ENCODE measurements at places on chromosomes 1 and 21.

DNA sequence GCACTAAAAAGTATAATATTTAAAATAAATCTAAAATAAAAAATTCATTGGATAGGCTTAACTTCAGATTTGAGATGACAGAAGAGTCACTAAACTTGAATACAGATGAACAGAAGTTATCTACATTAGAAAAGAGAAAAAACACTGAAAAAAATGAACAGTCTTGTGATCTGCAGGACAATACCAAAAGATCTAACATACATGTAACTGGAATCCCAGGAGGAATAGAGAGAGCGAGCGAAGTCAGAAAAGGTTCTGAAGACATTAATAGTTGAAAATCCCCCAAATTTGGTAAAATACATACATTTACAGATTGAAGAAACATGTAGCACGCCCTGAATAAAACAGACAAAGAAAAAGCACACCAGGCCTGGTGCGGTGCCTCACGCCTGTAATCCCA is 21.2 kb downstream of the B3GALNT2 start:
- DNase-seq: no peak

- no peak for DNase-seq
These were observed 307.0 kb upstream of the NR5A2 start for GRCh38 chr1:199720496-199720895.

- DNase-seq: no peak
These were observed 127.6 kb downstream of the KCNK2 start for GRCh38 chr1:215210167-215210566.

DNA sequence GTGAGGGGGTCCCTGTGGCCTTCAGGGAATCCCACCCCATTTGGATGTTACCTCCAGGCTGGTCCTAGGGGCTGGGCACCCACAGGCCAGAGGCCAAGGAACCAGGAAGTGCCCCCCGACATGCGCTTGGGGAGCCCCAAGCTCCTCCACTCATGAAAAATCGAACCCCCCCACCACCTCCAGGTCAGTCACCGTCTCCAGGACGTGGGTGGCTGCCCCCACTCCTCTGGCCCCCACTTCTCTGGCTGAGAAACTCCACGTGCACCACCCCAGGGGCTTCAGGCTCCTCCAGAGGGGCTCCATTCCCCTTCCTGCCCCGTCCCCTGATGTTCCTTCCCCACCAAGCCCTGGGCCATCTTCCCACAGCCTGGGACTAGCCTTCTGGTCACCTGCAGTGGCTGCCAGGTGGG is 30.5 kb upstream of the POFUT2 start:
- no peak for DNase-seq

GRCh38 chr1:70169018-70169839 is 36.1 kb downstream of the LRRC40 start:
- no peak for DNase-seq

DNA sequence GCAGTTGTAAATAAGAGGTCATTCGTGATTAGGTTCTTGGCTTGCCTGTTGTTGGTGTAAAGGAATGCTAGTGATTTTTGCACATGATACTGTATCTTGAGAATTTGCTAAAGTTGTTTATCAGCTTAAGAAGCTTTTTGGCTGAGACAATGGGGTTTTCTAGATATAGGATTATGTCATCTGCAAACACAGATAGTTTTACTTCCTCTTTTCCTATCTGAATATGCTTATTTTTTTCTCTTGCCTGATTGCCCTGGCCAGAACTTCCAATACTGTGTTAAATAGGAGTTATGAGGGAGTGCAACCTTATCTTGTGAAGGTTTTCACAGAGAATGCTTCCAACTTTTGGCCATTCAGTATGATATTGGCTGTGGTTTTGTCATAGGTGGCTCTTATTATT is 576.1 kb upstream of the RGS18 start:
- no peak for DNase-seq

GRCh38 chr1:227604446-227604845 is 41.1 kb downstream of the ZNF678 start:
- DNase-seq: no peak

DNA sequence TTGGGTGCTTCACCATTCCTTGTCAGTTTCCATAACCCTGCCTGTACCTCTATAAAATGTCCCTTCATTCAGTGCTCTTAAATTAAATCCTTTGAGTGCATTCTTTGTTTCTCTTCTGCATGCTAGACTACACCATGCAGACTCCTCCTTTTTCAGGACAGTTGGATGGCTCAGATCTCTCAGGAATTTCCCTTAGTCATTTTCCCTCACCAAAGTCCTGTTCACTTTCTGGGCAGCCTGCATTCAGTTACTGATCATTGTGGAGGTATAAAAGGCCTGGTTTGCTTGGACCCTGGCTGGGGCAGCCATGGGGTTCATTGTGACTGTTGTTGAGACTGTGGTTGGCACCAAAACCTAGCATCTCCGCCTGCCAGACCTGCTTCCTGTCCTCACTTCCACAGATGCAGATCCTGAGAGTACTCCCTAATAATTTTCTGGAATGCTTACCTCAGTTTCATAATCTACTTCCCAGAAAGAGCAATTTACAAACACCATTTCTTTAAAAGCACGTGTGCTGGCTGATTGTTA is 88.4 kb downstream of the PDE4B start:
- DNase-seq: no peak

- no peak for DNase-seq
These were observed 175.7 kb downstream of the FASLG start for GRCh38 chr1:172834609-172835008.

DNA sequence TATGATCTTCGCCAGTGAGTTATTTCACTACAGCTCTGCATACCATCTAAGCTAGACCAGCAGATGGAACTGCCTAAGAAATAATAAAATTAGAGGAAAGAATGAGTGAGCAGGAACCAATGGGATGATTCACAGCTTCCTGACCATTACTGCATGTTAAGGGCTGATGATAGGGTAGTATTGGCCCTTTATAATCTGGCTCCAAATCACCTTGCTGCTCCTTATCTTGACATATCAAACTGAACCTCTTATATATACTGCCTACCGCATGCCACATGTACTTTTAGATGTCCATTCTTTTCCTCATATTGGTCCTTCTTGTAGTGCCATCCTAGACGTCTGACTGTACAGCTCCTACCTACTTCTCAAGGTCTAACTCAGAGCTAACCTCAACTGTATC is 524.4 kb downstream of the DPYD start:
- DNase-seq: no peak

DNA sequence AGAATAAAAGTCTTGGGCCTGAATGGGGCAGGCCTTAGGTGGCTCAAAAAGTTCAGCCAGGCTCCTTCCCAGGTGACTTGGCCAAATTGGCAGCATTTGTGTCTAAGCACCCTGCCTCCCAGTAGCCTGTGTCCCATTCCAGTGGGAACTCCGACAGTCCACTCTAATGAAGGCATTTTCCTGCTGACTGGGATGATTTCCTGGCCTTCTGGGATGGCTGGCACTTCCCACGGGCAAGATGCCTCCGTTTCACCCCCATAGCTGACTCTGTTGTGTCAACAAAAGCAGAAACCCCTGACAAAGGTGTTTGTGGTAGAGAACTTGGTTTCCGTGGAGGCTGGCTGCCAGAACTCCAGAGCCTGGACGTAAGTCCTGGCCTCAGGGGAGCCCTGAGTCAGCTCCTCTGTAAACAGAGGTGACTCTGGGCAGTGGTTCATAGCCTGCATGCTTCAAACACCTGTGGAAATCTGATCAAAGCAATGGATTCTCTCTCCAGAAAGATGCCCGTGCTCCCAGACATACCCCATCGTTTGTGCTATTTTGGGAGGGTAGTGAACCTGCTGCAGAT is 36.6 kb downstream of the WNT3A start:
- DNase-seq: no peak

DNA sequence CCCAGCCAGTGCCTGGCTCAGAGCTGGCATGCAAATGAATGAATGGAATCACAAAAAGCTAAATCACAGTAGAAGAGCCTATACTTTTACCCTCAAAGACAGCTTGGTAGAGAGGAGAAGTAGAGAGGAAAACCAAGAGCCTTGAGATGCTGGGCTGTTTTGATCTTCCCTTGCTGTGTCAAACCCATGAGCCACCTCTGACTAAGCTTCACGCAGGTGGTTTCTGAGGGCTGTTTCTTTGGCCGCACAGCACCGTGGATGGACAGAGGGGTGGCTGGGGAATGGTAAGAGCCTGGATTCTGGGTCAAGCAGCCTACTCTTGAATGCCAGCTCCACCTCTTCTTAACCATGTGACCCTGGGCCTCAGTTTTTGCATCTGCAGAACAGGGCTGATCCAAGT is 18.6 kb downstream of the ABCG1 start:
- no peak for DNase-seq

DNA sequence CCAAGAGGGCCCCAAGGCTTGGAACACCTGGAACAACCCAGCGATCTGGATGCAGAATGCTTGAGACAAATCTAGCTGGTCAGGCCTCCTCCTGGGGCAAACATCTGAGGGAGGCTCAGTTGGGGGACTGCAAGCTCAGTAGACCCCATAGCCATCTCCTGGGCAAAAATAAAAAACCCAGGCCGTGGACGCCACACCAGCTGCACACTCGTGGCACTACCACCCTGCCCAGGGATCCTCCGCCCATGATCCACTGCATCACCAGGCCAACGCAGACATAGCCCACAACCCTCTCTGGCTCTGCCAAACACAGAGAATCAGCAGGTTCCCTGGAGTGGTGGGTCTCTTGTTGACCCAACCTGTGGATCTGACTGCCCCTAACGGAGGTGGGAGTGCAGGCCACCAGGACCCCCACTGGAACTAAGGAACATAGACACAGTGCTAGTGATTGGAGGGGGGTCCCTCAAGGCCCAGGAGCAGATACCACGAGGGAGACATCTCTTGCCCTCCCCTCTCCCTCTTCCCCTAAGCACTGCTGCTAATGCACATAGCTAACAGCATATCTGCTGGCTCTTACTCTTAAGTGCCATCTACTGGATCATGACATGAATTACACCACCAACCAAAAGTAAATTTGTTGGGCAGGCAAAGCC is 147.2 kb downstream of the CHD1L start:
- no peak for DNase-seq

DNA sequence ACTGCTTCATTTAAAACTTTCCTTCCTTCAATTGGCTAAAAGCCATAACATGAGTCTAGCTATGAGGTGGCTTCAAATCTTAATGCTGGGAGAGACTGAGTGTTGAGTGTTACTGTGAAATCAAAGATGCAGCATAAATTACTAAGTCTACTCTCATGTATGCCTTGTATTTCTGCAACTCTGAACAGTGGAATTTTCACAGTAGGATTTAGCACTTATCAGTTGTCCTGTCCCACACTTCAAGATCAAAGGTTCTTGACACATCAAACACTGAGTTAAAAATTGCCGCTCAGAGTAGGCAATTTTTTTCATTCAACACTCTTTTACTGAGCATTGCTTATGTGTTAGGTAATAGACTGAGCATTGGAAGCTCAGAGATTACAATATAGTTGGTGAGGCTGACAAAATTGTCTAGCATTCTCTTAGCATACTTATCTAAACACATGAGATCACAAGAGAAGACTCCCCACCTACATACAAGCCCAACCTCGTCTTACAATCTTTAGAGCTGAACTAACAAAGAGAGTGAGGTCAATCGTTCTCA is 56.4 kb upstream of the ADORA3 start:
- DNase-seq: peak; percentile 45
